A673 (cell line): ENCODE measurements at places on chromosomes 4 and X. TPM values are rescaled to one million over a fixed set of nuclear protein-coding genes. Genes with fewer than 3 reads are reported as not detected.

- H3K4me3 ChIP-seq = no peak overlapping the region
- H3K4me1 ChIP-seq = no peaks in the 10 kb centered on the region
- no peaks in the 10 kb centered on the region for H3K27me3 ChIP-seq
- no peak for DNase-seq
- no peaks in the 10 kb centered on the region for H3K36me3 ChIP-seq
Measured at GRCh38 chrX:109036624-109037023, 300.3 kb upstream of the IRS4 start.

DNA sequence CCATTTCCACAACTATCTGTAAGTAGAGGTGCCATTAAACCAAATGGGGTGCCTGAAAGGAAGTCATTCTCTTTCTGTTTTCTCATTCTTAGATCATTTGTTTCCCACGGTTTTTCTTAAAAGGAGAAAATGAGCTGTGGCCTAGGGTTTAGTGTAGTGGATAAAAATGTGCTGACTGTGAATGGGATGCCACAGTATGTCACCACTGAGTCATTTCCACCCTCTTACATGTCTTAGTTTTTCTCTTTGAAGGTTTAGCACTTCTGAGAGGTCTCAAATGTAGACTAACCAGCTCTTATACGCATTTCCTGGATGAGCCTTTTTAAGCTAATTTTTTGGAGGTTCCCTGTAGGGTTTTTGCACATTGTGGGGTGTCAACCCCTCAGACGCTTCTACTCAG lies 244.5 kb upstream of the SPANXN1 start:
- H3K27me3 ChIP-seq = no peaks in the 10 kb centered on the region
- H3K36me3 ChIP-seq = no peaks in the 10 kb centered on the region
- H3K4me1 ChIP-seq = no peaks in the 10 kb centered on the region
- DNase-seq = no peak
- no peak overlapping the region for H3K27ac ChIP-seq

DNA sequence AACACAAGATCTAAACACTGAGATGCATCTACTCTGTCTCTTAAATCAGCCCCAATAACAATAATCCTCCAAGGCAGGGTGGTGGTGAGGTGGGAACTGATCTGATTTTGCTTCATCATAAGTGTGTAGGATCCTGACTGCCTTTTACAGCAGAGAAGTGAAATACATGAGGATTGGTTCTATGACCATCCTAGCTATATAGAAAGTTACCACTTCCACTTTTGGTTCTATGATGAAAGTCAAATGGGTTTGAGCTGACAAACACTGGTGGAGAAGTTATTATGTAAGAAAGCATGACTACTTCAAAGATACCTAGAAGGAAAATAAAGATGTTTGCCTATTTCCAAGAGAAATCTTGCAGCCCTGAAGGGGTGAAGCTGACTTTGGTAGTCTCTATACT lies 181.6 kb downstream of the NKX6-1 start:
- no peaks in the 10 kb centered on the region for H3K27me3 ChIP-seq
- no peak for DNase-seq
- H3K27ac ChIP-seq = no peak overlapping the region
- no peak overlapping the region for H3K4me3 ChIP-seq
- H3K4me1 ChIP-seq = no peaks in the 10 kb centered on the region

TMPRSS11D gene
- not detected in 2 replicates for total RNA-seq

ARHGAP24 gene
- 4.4 and 5.8 TPM in 2 replicates for total RNA-seq

CENPE gene
- 80.3 and 81.0 TPM in 2 replicates for total RNA-seq

DNA sequence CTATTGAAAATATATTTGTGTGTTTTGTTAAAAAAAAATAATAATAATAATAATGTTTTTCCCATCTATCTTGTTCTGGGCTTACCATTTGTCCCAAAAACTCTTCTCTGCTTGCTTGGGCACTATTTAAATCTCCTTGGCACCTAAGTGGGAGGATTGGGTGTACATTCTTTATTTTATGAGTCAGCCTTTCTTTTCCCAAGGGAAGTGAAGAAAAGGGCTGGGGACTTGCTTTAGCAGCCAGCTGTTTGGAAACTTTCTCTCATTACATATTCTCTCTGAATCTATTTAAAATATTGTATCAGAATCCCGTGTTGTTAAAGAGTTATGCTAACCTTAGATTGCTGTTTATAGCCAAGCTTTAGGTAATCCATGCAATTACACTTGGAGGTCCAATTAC lies 2332.4 kb downstream of the ARAP2 start:
- H3K27me3 ChIP-seq = no peaks in the 10 kb centered on the region
- no peak for DNase-seq
- H3K36me3 ChIP-seq = no peaks in the 10 kb centered on the region
- no peak overlapping the region for H3K27ac ChIP-seq
- no peak overlapping the region for H3K4me3 ChIP-seq

- no peak overlapping the region for H3K4me3 ChIP-seq
- DNase-seq = peak; percentile 55
- no peaks in the 10 kb centered on the region for H3K36me3 ChIP-seq
Measured at GRCh38 chr4:184287697-184288255, 70.1 kb upstream of the ENPP6 start.

GRCh38 chr4:121737846-121738554 lies 27.0 kb downstream of the SMIM43 start:
- no peak overlapping the region for H3K27ac ChIP-seq
- H3K27me3 ChIP-seq = no peaks in the 10 kb centered on the region
- no peaks in the 10 kb centered on the region for H3K4me1 ChIP-seq
- no peak for DNase-seq

DNA sequence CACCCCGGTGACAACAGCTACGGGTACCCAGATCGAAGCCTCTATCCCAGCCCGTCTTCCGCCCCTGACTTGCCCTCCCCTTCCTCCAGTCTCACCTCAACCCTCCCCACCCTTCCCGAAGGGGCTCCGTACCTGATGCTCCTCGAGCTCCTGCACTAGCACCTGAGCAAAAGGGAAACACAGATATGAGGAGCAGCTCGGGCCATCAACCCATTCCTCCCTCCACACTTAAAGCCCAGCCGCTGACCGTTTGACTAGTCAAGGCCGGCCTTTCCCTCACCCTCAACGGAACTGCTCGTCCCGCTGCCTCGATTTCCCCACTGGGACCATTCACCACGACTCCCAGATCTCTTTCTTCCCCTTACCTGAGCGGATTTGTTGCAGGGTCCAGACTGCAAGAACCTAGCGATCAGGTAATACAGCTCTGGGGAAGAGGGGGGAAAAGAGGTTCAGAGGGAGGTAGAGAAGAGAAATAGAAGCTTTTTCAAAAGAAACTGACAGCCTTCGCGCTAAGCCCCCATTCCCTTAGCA lies 731 bp downstream of the BRWD3 start:
- no peak for DNase-seq
- peak overlapping the region; percentile 75 for H3K27ac ChIP-seq
- H3K4me3 ChIP-seq = peak overlapping the region; percentile 68
- no peaks in the 10 kb centered on the region for H3K4me1 ChIP-seq
- H3K27me3 ChIP-seq = no peaks in the 10 kb centered on the region
- no peaks in the 10 kb centered on the region for H3K36me3 ChIP-seq

GRCh38 chr4:16231570-16232245 lies 5.4 kb upstream of the TAPT1 start:
- H3K36me3 ChIP-seq = no peaks in the 10 kb centered on the region
- H3K4me1 ChIP-seq = peaks cover 57% of the 10 kb centered on the region
- no peaks in the 10 kb centered on the region for H3K27me3 ChIP-seq
- peak overlapping the region; percentile 74 for H3K27ac ChIP-seq
- H3K4me3 ChIP-seq = peak overlapping the region; percentile 35

DNA sequence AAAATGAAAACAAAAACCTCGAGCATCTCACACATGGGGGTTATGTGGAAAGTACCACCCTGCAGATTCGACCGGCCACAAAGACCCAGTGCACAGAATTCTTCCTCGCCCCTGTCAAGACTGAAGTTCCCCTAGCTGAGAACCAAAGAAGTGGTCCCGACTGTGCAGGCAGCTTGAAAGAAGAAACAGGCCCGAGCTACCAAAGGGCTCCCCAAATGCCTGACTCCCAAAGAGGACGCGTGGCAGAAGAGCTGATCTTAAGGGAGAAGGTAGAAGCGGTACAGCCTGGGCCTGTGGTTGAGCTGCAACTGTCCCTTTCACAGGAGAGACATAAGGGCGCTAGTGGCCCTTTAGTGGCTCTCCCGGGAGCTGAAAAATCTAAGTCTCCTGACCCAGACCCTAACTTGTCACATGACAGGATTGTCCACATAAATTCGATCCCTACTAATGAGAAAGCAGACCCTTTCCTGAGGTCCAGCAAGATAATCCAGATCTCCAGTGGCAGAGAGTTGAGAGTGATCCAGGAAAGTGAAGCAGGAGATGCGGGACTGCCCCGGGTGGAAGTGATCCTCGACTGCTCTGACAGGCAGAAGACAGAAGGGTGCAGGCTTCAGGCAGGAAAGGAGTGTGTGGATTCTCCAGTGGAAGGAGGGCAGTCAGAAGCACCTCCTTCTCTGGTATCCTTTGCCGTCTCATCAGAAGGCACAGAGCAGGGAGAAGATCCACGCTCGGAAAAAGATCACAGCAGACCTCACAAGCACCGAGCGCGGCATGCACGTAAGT lies 108.8 kb upstream of the MYOZ2 start:
- DNase-seq = no peak
- no peaks in the 10 kb centered on the region for H3K36me3 ChIP-seq
- H3K27me3 ChIP-seq = no peaks in the 10 kb centered on the region

SPP1 gene
- 0.87 and 0.99 TPM in 2 replicates for total RNA-seq

- no peaks in the 10 kb centered on the region for H3K27me3 ChIP-seq
- H3K36me3 ChIP-seq = no peaks in the 10 kb centered on the region
- H3K4me1 ChIP-seq = peaks cover 8% of the 10 kb centered on the region
- DNase-seq = no peak
- no peak overlapping the region for H3K27ac ChIP-seq
Measured at GRCh38 chr4:128394778-128395177, 107.2 kb upstream of the PGRMC2 start.

RNF128 gene
- total RNA-seq = not detected in 2 replicates

GRCh38 chr4:48380583-48381167 lies 39.3 kb downstream of the SLAIN2 start:
- no peaks in the 10 kb centered on the region for H3K27me3 ChIP-seq
- H3K4me3 ChIP-seq = no peak overlapping the region
- peak; percentile 14 for DNase-seq
- H3K4me1 ChIP-seq = peaks cover 32% of the 10 kb centered on the region

RHOXF2B gene
- total RNA-seq = not detected in 2 replicates

CLTRN gene
- total RNA-seq = 0.26 TPM in 1 of 2 replicates, not detected in the other

DNA sequence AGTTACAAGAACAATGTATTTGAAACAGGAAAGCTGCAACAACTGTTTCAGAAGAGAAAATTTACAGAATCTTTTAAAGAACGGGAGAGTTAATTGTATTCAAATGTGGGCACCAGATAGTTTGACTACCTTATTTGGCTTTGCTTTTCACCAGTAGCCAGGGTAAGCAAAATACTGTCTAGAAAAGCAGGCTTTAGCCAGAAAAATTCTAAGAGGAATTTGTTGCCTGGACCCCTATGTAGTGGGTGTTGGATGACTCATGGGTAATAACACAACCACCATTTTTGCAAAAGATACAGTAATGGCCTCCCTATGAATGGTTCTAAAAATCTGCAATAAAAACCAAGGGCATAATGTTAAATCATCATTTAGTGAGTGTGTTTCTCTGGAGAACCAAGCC lies 233.4 kb upstream of the ANXA3 start:
- H3K36me3 ChIP-seq = no peaks in the 10 kb centered on the region
- H3K27me3 ChIP-seq = no peaks in the 10 kb centered on the region
- no peak overlapping the region for H3K4me3 ChIP-seq
- DNase-seq = no peak
- H3K4me1 ChIP-seq = no peaks in the 10 kb centered on the region
- no peak overlapping the region for H3K27ac ChIP-seq

GRCh38 chr4:123317211-123317610 lies 79.4 kb upstream of the SPRY1 start:
- H3K4me3 ChIP-seq = no peak overlapping the region
- no peaks in the 10 kb centered on the region for H3K4me1 ChIP-seq
- no peak overlapping the region for H3K27ac ChIP-seq
- H3K27me3 ChIP-seq = no peaks in the 10 kb centered on the region
- DNase-seq = no peak

SGMS2 gene
- 3.9 and 4.3 TPM in 2 replicates for total RNA-seq

FAM184B gene
- total RNA-seq = 0.15 and 0.26 TPM in 2 replicates

MAGEA10 gene
- total RNA-seq = not detected in 2 replicates

DNA sequence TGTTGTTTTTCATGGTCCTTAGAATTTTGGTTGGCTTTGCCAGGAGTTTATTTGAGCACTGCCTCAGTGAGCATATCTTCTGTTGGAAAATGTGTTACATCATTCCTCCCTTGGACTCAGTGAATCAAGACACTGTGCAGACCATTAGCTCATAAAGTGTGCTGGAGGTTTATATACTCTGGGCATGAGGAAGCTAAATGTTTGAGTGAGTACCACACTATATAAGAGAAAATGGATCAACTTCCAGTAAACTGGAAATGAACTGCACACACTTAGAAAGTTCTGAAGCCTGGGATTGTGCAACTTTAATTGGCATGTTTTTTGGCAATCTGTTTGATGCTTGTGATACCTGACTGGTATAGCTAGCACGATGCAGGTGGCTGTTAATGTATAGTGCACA lies 75.9 kb downstream of the LIMCH1 start:
- H3K4me3 ChIP-seq = no peak overlapping the region
- DNase-seq = no peak
- H3K27ac ChIP-seq = no peak overlapping the region

NR3C2 gene
- 1.6 and 2.2 TPM in 2 replicates for total RNA-seq

MAGED2 gene
- total RNA-seq = 102 and 113 TPM in 2 replicates

GRCh38 chr4:88275516-88275915 lies 8.8 kb downstream of the PPM1K start:
- no peak overlapping the region for H3K27ac ChIP-seq
- no peaks in the 10 kb centered on the region for H3K4me1 ChIP-seq
- DNase-seq = no peak
- no peaks in the 10 kb centered on the region for H3K27me3 ChIP-seq

DNA sequence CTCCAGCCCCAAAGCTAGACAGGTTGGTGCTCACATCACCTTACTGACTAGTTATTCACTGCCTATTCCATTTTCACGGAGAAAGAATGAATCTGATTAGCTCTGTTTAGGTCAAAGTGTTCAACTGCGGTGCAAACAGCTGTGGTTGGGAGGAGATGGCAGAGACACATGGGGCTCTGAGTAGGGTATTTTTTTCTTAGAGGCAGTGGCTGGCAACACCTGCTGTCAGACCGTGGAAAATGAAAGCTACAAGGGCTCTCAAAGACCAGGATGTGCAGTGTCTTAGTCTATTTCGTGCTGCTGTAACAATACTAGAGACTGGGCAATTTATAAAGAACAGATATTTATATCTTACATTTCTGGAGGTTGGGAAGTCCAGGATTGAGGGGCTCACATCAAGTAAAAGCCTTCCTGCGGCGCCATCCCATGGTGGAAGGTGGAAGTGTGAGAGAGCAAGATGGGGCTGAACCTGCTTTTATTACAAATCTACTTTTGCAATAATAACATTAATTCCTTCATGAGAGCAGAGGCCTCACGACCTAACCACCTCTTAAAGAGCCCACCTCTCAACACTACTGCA lies 10.6 kb downstream of the NYX start:
- no peak for DNase-seq
- no peak overlapping the region for H3K27ac ChIP-seq
- H3K36me3 ChIP-seq = no peaks in the 10 kb centered on the region
- H3K4me1 ChIP-seq = no peaks in the 10 kb centered on the region
- no peaks in the 10 kb centered on the region for H3K27me3 ChIP-seq

MAGEA12 gene
- total RNA-seq = not detected in 2 replicates
